NCI-H2227 treated with DMSO at 0.1 percent for 48 hours (cell line): ENCODE measurements at places on chromosomes 4 and X.

DNA sequence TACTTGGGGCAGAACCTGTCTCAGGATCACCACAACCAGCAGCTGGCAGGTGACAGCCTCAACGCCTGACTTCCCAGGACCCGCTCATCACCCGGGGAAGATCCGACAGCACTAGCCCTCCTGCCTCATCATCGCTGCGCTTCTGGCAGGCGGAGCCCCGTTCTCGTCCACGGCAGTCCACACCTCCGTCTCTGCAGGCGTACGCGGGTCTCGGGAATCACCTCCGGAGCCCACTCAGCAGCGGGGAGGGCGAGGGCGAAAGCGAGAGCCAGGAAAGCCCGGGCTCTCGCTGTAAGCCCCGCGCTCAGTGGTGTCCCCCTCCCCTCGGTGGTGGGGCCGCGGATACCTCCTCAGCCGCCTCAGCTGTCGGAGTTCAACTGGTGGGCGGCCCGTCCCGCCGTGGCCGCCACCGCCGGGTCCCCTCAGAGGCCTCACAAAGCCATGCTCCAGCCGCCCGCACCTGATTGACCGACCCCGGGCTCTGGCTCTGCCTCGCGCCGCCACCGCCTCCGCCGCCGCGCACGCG, 518 bp upstream of the CNKSR2 start:
- DNase-seq = peak; percentile 85

GRCh38 chr4:98603683-98604521, 54.5 kb downstream of the TSPAN5 start:
- DNase-seq = no peak

DNA sequence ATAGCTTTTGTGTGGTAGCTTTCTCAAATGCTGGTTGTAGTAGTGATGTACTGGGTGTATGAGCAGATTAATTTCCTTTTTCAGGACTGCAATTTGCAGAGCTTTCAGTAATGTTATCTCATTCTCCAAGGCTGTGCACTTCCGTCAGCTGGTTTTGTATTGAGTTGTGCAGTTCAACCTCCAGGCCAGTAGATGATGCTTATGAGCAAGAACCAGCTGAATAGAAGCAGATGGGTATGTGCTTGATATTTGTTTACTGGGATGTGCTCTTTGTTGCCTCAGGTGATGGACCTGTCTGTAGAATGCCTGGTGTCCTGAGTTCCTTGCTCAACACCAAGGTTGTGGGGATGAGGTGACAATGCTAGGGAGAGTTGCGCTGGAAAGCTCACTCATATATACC, 462.8 kb downstream of the PCDH18 start:
- no peak for DNase-seq

DNA sequence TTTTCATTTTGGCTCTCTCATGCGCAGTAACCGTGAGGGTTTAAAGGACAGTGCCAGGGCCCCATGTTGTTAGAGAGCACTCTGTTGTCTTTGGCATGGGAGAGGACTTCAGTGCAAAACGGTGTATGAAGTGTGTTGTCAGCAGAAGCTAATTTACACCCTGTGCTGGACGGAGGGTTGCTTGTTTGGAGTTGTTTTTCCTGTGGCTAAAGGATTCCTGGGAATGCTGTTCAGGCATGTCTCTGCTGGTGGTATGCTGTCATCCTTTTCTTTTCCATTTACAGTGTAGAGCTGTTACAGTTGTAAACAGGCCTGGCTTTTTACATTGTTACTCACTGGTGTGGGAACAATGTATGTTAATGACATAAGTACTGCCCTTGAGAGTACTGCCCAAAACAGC, 206.3 kb downstream of the CBR4 start:
- no peak for DNase-seq

DNA sequence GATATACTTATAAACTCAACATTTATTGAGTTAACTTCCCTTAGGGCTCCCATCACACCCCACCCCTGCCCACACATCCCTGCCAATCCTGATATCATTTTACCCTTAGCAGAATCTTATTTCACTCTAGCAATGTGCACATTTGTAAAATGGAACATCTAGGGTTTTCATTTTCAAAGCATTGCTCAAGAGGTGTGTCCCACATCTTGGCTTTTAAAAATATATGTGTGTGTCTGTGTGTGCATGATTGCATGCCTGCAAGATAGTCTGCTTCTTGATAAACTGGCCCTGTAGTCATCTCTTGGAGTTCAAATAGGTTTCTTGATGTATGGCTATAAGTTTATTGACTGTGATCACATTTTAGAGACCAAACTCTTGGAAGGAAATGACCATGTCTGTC, 26.4 kb upstream of the EGF start:
- no peak for DNase-seq

- no peak for DNase-seq
These were observed 174.4 kb downstream of the TSPAN5 start for GRCh38 chr4:98484031-98484430.

DNA sequence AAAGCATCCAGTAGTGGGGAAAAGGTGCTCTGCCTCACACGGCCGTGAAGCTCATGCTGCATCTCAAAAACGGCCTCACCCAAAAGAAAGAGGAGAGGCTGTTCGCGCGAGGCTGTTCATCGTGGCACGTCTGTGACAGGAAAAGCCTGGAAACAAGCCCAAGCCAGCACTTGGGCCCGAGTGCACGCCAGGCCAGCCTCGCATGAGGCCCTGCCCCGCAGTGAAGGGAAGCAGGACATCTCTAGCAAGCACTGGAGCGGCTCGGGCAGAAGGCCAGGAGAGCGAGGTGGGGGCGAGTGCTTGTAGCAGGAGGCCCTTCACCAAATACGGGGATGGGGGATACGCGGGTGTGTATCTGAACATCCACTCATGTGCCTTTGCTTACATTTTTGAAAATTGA, 39.9 kb upstream of the MXD4 start:
- no peak for DNase-seq

DNA sequence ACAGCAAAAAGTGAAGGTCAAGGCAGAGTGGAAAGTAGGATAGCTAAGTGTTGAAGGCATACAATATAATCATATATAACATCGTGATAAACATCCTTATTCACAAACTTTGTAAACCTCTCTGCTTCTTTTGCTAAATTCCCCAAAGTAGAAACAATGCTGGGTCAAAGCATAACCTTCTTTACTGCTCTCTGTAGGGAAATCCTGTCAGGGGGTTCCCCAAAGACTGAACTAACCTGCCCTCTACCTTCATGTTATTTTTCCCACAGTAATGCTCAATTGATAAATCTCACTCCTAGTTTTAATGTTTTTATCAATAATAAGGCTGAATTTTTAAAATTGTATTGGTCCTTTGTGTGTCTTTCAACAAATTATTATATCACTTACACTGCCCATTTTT, 55.7 kb downstream of the DCHS2 start:
- no peak for DNase-seq

DNA sequence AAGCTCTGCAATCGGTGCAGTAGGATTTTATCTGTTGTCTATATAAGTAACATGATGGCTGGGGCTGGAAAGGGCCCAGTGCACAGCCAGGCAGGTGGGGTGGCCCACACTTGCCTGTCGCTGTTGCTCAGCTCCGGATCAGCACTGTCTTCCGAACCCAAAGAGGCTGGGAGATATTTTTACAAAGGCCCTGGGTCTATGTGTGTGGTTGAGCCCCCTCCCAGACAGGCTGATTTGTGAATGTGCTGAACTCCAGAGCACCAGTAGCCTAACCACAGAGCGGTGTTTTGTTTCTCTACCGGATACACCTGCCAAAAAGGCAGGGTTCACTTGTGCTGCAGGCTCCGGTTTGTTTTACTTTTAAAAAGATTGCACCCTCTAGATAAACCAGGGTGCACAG, 33.5 kb upstream of the CHRNA9 start:
- DNase-seq = no peak

GRCh38 chr4:115355329-115355728, 241.9 kb upstream of the NDST4 start:
- no peak for DNase-seq

DNA sequence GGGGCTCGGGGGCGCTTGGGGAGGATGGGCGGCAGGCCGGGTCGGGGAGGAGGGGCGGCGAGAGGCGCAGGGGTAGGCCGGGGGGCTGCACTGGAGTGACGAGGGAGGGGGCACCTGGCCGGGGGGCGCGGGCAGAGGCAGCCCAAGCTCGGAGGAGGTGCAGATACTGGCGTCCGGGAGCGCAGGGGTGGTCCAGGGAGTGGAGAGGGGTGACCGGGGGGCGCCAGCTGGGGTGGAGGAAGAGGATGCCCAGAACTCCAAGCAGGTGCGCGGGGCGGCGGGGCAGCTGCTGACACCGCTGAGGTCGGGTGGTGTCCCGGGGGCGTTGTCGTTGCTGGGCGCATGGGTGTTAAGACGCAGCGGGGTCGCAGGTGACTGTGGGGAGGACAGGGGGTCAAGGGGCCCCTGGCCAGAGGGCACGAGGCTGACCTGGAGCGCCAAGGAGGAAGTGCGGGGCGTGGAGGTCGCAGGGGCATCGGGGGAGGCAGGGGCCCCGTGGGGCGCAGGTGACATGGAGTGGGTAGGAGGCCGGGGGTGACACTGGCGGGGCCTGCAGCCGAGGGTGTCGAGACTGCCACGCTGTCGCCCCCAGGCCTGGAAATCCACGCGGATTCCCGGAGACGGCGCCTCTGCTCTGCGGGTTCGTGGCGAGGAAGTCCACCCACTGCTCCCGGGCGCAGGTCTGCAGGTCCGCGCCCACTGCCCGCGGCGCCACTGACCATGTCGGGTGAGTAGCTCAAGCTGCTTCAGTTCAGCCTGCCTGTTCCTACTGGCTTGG, 928 bp downstream of the GYG2 start:
- no peak for DNase-seq

GRCh38 chrX:146863566-146863965, 49.0 kb upstream of the CXorf51A start:
- no peak for DNase-seq

DNA sequence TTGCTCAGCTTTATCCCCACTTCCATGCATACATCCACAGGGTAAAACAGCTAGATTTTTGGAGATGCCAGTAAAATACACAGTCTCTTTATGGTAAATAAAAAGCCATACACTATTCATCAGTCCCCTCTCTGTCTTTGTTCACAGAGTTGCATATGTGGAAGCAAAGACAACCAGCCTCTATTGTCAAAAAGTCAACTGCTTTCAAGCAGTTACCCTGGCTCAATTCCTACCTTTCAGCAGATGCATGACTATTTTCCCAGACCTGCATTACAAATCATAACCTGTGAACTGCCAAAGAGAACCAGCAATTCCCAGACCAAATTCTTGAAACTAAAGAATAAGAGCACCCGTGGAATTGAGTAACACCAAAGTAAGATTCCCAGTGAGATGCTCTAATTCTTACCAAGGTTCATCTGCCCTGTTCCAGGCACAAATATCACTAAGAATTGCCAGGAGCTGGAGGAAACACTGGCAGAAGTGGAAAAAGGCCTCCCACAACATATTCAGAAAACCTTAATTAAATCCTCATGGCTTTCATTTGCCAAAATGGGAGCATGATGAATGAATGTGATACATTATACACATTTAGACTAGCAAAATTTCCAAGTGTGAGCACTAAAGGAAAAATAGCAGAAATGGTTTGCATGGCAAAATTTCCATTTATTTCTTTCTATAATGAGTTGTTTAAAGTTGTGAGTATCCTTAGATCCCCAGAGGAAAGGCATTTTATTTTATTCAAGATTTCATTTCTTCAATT, 391.2 kb upstream of the ADGRL3 start:
- DNase-seq = no peak

DNA sequence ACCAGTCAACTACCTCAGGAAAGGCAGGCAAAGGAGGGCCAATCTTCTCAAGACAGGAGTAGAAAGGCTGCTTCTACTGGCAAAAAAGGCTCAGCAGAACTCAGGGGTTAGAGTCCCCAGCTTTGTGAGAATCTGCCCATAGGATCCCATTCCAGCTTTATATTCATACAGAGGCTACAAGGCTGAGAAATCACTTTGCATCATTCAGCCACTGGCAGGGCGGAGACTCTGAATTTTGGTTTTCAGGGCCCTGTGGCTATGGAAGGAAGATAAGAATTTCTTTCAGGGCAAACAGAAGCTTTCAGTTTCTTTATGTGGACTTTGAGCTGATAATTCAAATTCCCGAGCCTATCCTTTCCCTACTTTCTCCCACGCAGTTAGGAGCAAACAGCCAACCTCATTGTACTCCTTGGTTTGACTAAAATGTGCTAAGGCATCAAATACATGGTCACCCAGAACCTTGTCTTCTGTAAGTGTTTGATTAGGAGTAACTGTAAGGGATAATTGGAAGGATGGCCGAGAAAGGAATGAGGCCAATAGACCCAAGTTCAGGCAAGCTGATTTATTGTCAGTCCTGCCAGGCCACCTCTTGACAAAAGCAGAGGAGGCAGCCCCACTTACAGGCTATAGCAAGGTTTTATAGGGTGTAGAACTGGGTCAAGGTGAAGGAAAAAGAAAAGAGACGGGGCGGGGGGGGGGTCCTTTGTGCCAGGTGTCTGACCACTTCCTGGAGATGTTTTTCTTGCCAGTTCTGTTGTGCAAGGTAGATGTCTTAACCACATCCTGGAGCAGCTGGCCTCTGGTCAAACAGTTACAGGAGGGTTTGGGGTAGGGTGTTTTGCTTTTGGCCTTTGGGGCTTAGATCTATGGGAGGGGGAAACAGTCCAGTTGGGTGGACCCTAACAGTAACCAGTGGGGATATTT, 165.3 kb upstream of the PPP1R2C start:
- DNase-seq = no peak

- no peak for DNase-seq
These were observed 1966.0 kb downstream of the PCDH7 start for GRCh38 chr4:32686123-32686522.

DNA sequence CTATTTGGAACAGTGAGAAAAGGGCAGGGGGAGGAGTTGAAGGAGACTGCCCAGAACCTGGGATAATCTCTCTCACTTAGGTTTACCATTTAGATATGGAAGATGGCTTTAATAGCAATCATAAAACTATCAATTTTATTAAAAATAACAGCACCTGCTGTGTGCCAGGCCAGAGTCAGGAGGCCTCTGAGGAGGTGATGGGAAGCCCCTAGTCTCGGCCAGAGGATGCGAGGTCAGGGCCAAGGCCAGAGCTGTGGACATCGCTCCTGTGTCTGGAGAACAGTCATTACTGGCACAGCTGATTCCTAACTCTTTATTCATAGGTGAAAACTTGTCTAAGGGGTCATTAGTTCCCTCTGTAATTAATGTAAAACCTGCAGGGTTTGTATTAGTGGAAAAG, 4.2 kb upstream of the IQSEC2 start:
- DNase-seq = no peak

DNA sequence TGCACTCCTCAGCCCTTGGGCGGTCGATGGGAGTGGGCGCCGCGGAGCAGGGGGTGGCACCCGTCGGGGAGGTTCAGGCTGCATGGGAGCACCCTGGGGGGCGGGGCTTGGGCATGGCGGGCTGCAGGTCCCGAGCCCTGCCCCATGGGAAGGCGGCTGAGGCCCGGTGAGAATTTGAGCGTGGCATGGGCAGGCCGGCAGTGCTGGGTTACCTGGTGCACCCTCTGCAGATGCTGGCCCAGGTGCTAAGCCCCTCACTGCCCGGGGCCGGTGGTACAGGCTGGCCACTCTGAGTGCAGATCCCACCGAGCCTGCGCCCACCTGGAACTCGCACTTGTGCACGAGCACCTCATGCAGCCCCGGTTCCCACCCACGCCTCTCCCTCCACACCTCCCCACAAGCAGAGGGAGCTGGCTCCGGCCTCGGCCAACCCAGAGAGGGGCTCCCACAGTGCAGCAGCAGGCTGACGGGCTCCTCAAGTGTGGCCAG, 556.3 kb downstream of the GALNTL6 start:
- DNase-seq = no peak

- peak; percentile 26 for DNase-seq
These were observed at the start of gene BST1 for GRCh38 chr4:15702941-15703403. TSS of gene BST1 (plus strand) at chr4:15703065. CDS start at chr4:15703145, 80 bp downstream.
